ENCODE measurements at places on chromosomes 4 and X. TPM values are rescaled to one million over a fixed set of nuclear protein-coding genes. Genes with fewer than 3 reads are reported as not detected.

The SLC2A9 gene
- 1.9 TPM for polyA plus RNA-seq

The C4orf51 gene
- not detected for polyA plus RNA-seq

The BANK1 gene
- polyA plus RNA-seq: 2.0 TPM

The MAOB gene
- 15.1 TPM for polyA plus RNA-seq

The DLG3 gene
- 19.0 TPM for polyA plus RNA-seq

The SH3D19 gene
- polyA plus RNA-seq: 13.1 TPM

The GRK4 gene
- 9.7 TPM for polyA plus RNA-seq

The NPY2R gene
- polyA plus RNA-seq: not detected

The CBR4 gene
- polyA plus RNA-seq: 10.7 TPM

The BMX gene
- polyA plus RNA-seq: 0.73 TPM

The USP27X gene
- polyA plus RNA-seq: 0.72 TPM

The SPARCL1 gene
- 39.1 TPM for polyA plus RNA-seq

The ABCE1 gene
- polyA plus RNA-seq: 16.6 TPM

The XKRX gene
- 0.35 TPM for polyA plus RNA-seq

The AMTN gene
- polyA plus RNA-seq: not detected

The FAM199X gene
- 6.8 TPM for polyA plus RNA-seq

The SLC9B1 gene
- 0.33 TPM for polyA plus RNA-seq

The NAP1L3 gene
- polyA plus RNA-seq: 7.8 TPM

The MMRN1 gene
- 2.7 TPM for polyA plus RNA-seq
